Caudate nucleus (tissue), 63 donors: ENCODE measurements at places on chromosomes 16 and 17.

DNA sequence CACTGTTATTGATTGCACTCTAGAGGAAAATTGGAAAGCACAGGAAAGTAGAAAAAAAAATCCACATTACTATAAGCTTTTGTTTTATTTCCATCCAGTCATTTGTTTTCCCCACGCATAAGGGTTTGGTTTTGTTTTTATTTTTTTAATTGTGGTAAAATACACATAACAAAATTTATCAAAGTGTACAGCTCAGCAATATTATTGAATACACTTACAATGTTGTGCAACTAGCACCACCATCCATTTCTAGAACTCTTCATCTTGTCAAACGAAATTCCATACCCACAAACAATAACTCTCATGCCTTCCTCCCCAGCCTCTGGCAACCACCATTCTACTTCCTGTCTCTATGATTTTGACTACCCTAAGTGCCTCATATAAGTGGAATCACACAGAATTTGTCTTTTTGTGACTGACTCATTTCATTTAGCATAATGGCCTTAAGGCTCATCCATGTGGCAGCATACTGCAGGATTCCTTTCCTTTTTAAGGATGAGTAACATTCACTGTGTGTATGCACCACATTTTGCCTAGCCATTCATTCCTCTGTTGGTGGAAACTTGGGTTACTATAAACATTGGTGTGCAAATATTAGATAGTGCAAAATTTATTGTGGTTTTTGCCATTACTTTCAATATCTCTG, 11.1 kb downstream of the SPPL2C start:
- no peak for DNase-seq

- DNase-seq = no peak
Observed at GRCh38 chr16:31074814-31075183, 577 bp downstream of the ZNF646 start.

GRCh38 chr16:23423496-23424049, 29.4 kb downstream of the COG7 start:
- DNase-seq = no peak

DNA sequence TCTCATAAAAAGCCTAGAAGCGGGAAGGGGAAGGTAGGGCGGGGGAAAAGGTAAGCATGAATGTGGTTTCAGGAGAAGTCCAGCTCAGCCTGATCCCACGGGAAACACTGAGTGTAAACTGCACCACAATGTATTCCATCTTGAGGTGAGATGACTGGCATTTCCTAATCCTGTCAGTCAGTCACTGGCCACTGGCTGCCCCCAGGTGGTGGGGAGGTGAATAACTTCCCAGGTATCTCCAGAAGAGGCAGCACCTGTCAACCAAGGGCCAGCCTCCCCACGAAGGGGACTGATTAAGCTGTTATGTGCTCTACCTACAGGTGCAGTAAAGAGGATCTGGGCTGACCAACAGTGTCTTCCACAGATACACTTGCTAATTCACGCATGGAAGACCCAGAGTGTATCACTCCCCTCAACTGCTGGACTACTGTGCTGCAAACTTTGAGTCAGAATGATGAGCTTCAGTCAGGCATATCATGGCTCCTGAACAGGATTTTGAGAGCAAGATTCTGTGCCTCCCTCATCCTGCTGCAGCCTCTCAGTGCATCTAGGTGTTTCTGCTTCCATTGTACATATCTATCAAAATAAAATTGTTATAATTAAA, 108.5 kb upstream of the CCL2 start:
- DNase-seq = peak; percentile 17

DNA sequence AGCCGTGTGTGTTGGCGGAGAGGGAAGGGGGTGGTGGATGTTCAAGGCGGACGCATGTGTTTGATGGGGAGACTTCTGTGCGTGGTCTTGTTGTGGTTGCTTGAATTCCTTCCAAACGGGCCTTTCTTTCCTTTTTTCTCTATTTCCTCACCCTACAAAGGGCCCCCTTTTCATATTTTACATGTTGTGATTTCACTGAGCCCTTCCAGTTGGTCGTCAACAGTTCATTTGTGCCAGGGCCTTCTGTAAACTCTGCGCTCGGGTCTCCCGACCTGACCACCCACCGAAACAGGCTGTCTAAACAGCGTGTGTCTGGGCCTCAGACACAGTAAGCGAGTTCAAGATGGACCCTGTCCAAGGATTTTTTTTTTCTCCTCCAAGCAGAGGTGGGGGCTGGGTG, 228.4 kb downstream of the IRF8 start:
- DNase-seq = no peak

DNA sequence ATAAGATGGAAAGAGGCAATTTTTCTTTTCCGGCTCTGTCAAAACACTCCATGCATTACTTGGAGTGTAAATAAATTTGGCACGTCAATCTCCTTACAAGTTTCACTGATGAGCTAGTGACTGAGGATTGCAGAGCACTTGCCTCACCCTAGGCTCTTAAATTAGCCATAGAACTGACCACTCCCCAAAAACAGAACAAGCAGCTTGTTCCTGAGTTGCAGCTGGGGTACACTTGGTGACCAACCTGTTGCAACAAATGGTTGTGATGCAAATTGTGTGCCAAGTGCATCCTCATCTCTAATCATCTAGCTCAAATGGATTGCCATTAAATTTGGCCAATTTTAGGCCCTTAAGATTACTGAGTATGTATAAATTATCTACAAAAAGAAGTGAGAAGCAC, 67.0 kb downstream of the CACNG1 start:
- no peak for DNase-seq

DNA sequence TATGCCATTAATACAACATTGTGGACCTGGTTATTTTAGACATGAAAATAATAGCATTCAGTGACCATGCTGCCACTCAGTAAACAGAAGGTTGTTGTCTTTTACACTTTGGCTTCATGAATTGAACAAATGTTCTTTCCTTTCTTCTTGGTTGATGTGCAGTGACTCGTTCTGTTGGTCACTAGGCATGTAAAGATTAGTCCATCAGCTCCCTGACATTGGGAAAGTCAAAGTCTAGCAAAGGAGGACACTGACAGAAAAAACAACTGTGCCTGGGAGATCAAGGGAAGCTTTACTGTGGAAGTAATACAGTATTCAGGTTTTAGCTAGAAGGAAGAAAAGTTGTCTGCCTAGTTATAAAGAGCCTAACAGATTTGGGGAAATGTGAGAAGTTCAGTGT, 6.9 kb downstream of the KCNJ16 start:
- no peak for DNase-seq

- no peak for DNase-seq
Observed at GRCh38 chr17:8121681-8122421, 2.1 kb downstream of the HES7 start.

DNA sequence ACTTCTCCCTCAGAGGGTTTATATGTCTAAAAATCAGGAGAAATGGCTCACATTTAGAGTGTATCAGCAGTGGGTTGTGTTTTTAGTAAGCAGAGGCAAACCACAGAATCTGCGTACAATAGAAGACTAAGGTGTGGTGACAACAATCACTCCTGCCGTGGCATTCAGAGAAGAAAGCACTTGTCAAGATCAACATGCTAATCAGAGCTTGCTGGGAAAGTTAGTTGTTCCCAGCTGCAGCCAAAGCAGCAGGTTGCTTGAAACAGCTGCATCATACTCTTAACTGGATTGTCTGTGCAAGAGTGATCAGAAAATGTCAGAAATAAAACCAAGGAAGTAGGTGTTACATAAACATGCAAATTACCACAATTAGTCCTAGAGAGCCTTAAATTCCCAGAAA, 616.4 kb downstream of the CDH8 start:
- no peak for DNase-seq

- no peak for DNase-seq
Observed at GRCh38 chr17:75980188-75981018, 1.4 kb downstream of the TEN1 start.

DNA sequence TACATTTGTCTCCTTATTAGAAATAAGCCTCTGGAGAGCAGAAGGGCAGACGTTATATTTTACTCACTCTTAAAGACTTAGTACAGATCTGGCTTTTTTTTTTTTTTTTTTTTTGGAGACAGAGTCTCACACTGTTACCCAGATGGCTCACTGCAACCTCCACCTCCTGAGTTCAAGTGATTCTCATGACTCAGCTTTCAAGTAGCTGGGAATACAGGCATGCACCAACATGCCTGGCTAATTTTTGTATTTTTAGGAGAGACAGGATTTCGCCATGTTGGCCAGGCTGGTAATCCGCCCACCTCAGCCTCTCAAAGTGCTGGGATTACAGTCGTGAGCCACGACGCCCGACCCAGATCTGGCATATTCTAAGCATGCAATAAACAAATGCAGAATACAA, 36.4 kb upstream of the TMEM97 start:
- DNase-seq = no peak

DNA sequence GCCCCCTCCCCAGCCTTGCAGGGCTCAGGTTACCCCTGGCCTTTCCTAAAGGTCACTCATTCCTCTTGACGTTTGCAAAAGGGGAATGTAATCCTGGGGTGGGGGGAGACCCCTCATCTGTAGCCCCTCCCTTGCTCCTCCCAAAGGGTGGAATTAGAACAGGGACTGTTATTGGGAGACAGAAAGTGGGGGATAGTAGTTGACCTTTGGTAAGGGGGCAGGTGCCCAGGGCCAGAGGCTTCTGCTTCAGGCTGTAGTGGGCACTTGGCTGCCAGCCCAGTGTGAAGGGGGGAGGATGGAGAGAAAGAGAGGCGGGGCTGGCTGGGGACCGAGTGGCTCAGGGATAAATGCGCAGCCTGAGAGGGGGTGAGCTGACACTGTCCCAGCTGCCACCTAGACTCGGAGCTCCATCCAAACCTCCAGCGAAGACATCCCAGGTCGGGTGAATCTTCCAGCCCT, at the start of gene ENO3:
Gene ENO3, plus strand, starts transcription at position 374 of the 459 bp plus-strand sequence. CDS start 711 bp downstream, outside the sequence.
- no peak for DNase-seq

DNA sequence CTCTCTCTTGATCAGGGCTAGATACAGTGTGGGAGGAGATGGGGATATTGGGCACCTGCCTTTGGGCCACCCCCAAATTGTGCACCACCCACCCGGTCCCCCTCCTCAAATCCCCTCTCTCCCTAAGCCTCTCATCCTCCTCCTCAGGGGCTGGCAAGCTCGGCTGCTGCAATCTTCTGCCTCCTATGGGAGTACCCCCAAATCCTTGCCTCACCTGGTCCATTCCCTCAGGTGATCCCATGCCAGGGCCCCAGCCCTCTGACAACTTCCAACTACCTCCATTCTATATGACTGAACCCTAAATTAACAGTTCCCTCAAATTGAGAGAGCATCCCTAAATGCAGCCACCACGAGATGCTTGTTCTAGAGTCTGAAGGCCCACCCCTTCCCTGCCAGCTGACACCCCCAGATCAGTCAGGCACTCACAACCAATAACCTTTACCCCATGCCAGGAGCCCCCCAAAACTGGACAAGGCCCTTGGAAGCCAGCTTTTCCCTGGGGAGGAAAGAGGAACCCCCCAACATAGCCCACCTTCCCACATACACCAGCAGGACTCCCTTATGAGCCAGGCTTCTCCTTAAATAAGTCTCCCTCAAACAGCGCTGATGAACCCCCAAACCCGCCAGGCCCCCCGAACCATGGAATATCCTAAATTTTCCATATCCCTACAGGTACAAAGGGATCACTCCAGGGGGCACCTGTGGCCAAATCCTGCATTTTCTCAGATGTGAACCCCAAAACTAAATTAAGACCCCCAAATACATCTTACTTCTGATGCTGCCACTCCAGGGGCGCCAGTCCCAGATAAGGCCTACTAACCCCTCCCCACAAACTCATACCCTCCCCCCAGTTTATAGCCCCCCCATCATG, 3.2 kb downstream of the DLG4 start:
- no peak for DNase-seq

DNA sequence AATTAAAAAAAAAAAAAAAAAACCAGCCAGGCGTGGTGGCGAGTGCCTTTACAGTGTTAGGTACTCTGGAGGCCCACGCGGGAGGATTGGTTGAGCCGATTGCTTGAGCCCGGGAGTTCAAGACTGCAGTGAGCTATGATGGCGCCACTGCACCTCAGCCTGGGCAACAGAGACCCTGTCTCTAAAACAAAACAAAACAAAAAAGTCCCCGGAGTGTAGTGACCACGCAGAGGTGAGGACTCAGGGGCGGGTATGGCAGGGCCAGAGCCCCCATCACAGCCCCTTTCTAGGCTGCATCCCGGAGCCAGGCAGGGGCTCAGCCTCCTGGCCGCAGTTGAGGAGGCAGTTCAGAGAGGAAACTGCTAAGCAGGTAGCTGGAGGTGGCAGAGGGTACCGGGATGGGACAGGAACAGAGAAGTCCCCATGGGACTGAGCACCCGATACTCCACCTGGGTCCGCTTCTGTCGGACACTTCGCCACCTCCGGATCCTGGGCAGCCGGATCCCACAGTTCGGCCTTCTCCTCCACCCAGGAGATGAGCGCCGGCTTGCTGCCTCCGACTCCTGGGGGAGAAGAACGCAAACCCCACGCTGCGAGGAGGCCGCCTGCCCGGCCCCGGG, 800 bp downstream of the ZNF747 start:
- no peak for DNase-seq

- no peak for DNase-seq
Observed at GRCh38 chr17:32206861-32207260, 58.8 kb upstream of the RHBDL3 start.

- peak; percentile 59 for DNase-seq
Observed at GRCh38 chr17:19766421-19767270, 18.5 kb upstream of the ALDH3A1 start.

DNA sequence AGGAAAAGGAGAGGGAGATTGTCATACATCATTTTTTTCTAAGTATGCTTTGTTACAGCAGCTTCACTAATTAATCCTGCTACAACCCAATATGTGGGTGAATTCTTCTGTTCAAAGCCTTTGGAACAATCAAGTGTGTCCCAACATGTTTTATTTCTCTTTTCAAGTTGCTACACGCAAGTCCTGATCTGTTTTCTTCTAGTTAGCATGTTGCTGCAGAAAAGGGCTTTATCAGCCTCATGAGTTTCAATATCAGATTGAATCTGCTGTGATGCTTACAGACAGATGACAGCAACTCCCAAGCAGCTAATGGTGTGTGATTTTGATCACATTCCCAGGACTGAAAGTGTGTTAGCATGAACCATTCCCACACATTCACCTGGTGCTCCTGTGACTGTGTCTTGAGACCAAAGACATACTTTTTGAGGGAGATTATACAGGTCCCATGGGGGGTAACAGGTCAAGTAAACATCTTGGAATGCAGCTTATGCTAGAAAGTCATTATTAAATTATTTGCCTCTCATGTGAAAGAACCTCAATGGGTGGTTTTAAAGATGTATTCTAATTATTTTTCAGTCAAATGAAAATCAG, 96.9 kb upstream of the KCNJ16 start:
- DNase-seq = no peak

GRCh38 chr17:48577946-48578615, at the start of gene HOXB4:
Gene HOXB4, minus strand, starts transcription at chr17:48578350. Its CDS starts 31 bp downstream, at chr17:48578319.
- DNase-seq = no peak

- no peak for DNase-seq
Observed at GRCh38 chr17:75881678-75882454, 3.5 kb upstream of the TRIM47 start.
